Activated naive CD4-positive, alpha-beta T cell treated with anti-CD3 and anti-CD28 coated beads, Interleukin-2, amount 50 U/mL, for 72 hours (primary cell): ENCODE measurements at places on chromosomes 1 and 21.

DNA sequence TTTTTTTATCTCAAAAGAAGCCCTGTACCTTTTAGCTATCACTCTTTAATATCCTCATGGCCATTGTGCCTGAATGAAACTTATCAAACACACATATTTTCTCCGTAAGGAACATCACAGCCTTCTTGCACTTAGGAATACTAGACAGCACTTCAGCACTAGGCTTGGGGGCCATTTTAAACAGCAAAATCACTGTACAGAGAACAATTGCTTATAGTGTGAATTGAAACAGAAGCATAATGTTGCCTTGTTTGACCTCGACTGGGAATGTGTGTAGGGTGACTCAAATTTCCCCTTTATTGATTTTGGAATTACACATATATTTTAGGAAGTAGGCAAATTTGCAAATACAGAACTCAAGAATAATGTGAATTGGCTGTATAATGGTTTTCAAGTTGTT is 36.4 kb downstream of the KYAT3 start:
- no peak for DNase-seq

DNA sequence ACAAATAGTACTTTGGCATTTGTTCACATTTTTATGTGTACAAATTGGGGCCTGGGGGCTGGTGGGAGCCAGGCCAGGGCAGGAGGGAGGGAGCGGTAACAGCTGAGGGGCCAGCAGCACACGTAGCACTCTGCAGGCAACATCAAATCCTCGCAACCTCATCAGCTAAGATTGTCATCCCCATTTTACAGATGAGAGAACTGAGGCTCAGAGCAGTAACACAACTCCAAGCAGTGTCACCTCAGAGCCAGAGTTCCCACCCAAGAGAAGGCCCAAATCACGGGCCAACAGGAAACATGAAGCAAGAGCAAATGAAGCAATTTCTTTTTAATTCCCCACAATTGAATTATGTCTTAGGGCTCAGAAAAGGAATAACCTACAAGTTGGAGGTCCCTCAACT is 14.1 kb downstream of the IFFO2 start:
- DNase-seq: no peak

- no peak for DNase-seq
Measured at GRCh38 chr21:45848331-45848730, 133.2 kb upstream of the COL6A1 start.

- no peak for DNase-seq
Measured at GRCh38 chr1:180646093-180646492, 14.3 kb downstream of the XPR1 start.

GRCh38 chr1:178686407-178686806 is 38.6 kb upstream of the RALGPS2 start:
- no peak for DNase-seq

GRCh38 chr1:228358764-228359612 is 47.6 kb downstream of the TRIM11 start:
- no peak for DNase-seq

DNA sequence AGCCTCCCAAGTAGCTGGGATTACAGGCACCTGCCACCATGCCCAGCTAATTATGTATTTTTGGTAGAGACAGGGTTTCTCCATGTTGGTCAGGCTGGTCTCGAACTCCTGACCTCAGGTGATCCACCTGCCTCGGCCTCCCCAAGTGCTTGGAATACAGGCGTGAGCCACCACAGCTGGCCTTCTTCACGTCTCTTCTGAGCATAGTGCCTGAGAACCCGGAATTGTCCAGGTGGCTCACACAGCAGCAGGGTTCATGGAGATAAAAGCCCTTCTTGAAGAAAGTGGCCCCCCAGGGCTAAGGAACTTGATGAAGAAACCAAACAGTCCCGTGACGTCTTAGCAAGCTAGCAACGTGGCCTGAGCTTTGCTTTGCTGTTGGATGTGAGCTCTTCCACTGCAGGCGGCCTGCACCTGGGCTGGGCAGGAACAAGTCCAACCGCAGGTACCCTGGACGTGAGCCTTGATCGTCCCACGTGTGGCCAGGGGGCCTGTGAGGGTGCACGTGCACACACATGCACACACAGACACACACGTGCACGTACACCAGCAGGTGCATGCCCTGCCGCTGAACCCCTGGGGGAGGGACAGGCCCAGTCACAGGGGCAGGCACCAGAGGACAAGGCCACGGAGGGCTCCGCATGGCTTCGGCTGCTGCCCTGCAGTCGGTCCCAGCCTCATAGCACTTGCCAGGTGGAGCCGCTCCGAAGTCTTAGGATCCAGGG is 23.4 kb upstream of the TRAPPC10 start:
- no peak for DNase-seq

DNA sequence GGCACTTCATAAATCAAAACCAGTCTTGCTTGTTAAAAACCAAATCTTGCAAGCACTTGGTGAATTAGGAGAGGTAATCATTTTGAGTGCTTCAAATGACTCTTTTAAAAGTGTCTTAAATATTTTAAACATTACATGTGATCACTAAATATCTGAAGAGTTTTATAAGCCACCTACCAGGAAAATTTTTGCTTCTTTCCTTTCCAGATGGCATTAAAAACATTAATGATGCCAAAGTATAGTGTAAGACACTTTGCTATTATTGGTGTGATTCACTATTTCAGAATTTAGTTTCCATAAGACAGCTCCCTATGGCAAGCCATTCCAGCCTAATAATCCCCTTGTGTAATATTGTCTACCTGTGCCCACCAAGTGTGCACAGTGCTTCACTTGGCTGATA is 548.8 kb upstream of the ADAMTS5 start:
- no peak for DNase-seq

GRCh38 chr1:97461782-97462181 is 459.1 kb downstream of the DPYD start:
- no peak for DNase-seq

- no peak for DNase-seq
Measured at GRCh38 chr1:160666079-160666442, 19.2 kb upstream of the SLAMF1 start.

DNA sequence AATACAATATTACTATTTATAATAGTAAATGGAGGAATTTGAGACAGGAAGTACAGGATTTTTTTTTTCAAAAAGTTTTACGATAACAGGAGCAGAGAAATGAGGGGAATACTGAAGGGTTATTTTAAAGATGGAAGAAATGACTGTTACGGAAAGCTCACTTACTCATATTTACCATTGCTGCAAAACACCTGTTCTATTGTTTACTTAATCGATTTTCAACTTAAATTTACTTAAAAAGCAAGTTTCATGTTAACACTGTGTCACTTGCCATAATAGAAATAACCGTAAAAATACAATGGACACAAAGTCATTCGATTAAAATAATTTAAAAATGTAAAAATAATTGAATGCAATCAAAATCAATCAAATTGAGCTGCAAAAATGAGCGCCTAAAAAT is 3.4 kb upstream of the EXO1 start:
- no peak for DNase-seq

DNA sequence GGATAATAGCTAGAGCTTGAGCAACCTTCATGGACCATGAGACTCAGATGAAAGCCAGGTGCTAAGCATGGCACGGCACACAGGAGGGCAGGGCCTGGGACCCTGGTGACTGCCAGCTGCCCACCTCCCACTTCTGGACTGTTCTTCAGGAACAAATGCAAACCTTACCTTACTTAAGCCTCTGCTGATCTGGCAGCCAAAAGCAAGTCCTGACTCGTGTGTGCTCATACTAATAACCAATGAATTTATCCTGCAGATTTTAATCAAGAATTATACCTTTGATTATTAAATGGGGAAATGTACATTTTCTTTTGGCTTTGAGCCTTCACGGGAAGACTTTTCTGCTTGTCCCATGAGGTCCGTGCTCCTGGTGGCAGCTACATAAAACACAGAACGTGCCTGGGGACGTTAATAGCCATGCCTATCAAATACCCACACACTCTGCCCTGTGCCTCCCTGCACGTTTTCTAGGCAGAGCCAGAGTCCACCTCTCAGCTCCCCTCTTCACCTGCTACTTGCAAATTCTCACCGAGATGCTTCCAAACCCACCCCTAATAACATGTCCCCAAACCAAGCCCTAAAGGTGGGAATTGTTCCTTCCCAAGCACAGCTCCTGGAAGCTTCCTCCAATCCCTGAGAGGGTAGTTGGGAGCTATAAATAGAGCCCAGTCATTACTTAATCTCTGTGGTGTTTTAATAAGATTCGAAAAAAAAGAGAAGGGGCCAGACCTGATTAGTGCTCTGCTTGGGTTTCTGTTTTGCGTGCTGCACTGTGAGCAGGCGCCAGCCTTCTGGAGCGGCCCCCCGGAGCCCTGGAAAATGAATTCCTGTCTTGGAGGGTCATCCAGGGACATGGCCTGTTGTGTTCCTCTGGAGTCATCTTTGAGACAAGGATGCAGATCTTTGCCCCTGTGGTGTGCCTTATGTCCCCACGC is 33.5 kb downstream of the SLC1A7 start:
- no peak for DNase-seq

DNA sequence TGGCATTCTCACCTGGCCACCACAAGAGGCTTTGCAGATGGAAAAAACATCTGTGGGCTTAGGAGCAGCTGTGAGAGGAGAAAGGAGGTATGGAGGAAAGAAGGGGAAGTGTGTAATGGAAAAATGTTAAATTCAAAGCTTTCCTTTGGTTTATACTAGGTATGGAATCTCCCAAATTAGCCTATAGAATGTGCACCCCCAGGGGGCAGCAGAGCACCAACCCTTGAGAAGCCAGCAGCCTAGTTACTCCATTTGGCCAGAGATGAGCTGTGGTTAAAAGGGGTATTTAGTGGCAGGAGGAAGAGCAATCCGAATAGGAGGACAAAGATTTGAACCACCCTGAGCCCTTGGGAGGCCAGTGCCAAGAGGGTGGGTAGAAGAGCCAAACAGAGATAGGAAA is 97.5 kb upstream of the CTTNBP2NL start:
- peak; percentile 36 for DNase-seq

GRCh38 chr1:107318932-107319331 is 178.1 kb downstream of the NTNG1 start:
- no peak for DNase-seq
